ENCODE measurements at places on chromosomes 12 and 14.
A peak's percentile ranks its signal among the peaks of the same experiment; 100 is the strongest.

- DNase-seq = no peak
Measured at GRCh38 chr14:89293314-89293916, 123.6 kb downstream of the FOXN3 start.

DNA sequence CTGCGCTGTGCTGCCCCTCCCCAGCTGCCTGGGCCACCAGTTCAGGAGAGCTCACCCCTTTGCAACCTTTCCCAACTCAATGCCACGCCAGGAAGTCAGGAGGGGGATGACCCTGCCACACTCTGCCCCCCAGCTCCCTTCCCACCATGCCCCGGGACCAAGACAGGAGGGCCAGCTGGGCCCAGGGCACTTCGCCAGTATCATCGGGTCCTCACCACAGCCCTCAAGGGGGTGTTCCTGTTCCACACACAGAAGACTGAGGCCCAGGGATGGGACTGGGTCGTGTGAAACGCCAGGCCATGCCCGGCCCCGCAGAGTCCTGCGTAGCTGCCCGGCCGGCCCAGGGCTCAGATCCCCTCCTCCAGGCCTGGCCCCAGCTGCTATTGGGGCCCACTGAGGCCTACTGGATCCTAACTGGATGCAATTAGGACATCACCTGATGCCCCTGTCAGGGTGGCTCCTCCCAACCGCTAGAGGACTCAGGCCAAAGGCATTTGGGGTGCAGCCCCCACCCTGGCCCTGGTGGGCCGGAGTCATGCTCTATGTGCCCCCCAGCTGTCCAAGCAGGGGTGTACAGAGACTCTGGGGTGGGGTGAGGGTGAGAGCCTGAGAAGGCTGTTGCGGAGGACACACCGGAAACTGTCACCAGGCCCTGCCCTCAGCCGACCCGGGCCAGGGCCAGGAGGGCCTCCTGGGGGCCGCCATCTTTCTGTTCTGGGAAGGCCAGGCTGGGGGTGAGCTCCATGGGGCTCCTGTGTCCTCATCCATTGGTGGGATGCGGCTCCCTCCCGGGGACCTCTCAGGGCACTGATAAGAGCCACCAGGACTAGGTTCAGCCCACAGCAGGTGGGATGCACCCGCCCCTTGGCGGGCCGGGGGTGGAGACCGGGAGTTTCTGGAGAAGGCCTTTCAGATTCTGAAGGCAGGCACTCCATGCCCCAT is 29.3 kb upstream of the ANKRD9 start:
- DNase-seq = no peak

- DNase-seq = no peak
Measured at GRCh38 chr12:91632042-91632786, 449.6 kb upstream of the DCN start.

GRCh38 chr12:104764225-104765091 is 193.6 kb downstream of the SLC41A2 start:
- peak; percentile 16 for DNase-seq

- no peak for DNase-seq
Measured at GRCh38 chr14:73269729-73270531, 32.6 kb downstream of the PAPLN start.

DNA sequence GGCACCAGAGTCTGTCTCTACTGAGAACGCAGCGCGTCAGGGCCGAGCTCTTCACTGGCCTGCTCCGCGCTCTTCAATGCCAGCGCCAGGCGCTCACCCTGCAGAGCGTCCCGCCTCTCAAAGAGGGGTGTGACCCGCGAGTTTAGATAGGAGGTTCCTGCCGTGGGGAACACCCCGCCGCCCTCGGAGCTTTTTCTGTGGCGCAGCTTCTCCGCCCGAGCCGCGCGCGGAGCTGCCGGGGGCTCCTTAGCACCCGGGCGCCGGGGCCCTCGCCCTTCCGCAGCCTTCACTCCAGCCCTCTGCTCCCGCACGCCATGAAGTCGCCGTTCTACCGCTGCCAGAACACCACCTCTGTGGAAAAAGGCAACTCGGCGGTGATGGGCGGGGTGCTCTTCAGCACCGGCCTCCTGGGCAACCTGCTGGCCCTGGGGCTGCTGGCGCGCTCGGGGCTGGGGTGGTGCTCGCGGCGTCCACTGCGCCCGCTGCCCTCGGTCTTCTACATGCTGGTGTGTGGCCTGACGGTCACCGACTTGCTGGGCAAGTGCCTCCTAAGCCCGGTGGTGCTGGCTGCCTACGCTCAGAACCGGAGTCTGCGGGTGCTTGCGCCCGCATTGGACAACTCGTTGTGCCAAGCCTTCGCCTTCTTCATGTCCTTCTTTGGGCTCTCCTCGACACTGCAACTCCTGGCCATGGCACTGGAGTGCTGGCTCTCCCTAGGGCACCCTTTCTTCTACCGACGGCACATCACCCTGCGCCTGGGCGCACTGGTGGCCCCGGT is at the start of gene PTGDR:
TSS of gene PTGDR (plus strand) at position 198 of the 778 bp plus-strand sequence. CDS start at position 315, 117 bp downstream.
- DNase-seq = no peak

GRCh38 chr12:45909041-45909713 is 81.2 kb downstream of the SCAF11 start:
- no peak for DNase-seq

GRCh38 chr12:120842595-120842994 is 61.6 kb downstream of the SPPL3 start:
- DNase-seq = no peak

GRCh38 chr12:49017891-49018260 is 700 bp downstream of the PRKAG1 start:
- DNase-seq = no peak

DNA sequence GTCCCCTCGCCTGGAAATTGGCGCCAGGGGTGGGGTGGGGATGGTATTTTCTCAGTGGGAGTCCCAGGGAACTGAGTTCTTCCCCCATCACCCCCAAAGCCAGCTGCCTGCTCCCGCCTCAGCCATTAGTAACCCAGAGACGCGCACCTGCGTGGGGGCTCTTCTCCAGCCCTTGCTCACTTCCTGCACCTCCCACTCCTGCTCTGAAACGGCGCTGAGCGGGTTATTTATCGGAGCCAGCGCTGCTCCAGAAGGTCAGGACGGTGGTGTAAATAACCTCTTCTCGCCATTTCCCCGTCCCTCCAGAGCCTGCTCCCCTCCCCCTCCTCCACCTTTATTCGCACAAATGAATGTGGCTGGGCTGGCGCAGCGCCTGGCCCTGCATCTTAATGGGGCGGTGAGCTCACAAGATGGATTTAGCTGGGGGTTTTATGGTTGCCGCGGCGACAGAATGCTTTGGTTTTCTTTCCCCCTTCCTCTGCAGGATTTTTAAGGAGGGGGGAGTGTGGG is 12.2 kb downstream of the GPR84 start:
- no peak for DNase-seq

- DNase-seq = no peak
Measured at GRCh38 chr14:90613453-90613852, 202.8 kb downstream of the TTC7B start.

Measured in HFF-Myc (cell line).